ENCODE measurements at places on chromosomes 7 and 10. TPM values are rescaled to one million over a fixed set of nuclear protein-coding genes. Genes with fewer than 3 reads are reported as not detected.

Gene EN2
- 0.13 TPM for total RNA-seq

DNA sequence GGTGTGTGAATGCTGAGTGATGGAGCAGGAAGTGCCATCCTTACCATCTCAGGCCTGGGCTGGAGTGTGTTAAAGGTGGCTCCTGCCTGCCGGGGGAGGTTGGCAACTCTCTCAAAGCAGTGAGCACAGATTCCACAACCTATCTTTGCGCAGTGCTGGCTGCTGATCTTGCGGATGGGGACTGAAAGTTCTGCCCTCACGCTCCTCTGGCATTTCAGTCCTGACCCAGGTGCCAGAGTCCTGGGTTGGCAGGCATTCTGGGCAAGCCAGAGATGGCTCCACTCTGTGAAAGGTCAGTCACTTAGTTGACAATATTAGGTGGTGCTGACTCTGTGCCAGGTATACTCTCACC lies 315.5 kb downstream of the RPS24 start:
- peaks cover 2% of the 10 kb centered on the region for H3K4me1 ChIP-seq
- DNase-seq: peak; percentile 26
- H3K36me3 ChIP-seq: no peaks in the 10 kb centered on the region
- no peaks in the 10 kb centered on the region for H3K27me3 ChIP-seq

DNA sequence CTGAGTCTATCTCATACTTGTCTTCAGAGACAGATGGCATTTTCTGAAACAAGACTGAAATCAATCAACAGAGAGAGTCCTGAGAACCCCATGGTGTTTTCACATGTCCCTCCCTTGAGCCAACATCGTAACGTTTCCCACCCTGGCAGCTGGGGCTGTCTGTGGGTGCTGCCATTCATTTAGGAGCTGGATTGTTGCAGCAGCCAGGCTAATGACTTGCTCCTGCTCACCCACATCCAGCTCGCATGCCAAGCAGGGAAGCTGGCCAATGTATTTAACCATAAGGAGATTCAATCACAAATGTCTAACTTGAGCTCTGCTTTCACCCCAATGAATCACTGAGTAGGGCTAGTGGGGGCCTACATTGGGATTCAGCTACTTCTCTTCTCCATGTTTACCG lies 146.1 kb downstream of the ADRA2A start:
- no peak overlapping the region for H3K27ac ChIP-seq
- no peaks in the 10 kb centered on the region for H3K27me3 ChIP-seq
- no peak for DNase-seq
- H3K4me1 ChIP-seq: no peaks in the 10 kb centered on the region
- no peaks in the 10 kb centered on the region for H3K36me3 ChIP-seq

DNA sequence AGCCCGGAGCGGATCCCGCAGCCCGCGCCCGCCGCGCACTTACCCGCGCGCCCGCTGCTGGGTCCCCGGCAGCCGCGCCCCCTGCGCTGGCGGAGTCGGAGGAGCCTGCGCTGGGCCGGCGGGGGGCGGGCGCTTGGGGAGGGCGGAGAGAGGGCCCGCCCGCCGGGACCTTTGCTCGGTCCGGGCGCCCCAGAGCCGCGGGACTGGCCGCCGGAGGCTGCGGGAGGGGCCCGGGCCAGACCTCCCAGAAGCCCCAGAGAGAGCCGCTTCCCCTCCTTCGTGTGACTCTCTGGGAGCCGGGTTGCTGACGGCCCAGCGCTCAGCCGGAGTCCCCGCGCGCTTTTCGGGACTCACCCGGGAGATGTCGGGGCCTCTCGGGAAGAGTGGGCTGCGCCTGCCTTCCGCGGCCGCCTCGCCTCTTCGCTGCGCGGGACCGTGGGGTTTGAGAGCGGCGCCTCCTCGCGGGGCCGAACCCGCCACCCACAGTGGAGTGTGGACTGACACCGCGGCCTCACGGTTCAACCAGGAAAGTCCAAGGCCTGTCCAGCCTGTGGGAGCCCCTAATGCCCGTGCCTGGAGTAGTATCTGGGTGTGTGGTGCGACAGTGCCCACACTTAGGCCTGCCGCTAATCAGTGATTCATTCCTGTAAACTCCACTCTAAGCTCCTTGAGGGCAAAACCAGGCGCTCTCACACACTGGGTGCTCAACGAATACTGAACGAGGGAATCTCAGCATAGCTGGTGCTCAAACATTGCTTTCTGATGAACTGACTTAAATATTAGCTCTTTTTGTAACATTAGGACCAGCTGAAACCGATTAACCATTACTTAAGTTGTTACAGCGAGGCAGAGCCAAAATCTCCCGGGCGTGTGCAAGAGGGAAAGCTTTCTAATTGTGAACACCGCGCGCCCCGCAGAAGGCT lies at the start of gene GSDME:
Gene GSDME (minus strand): TSS at position 112 of the 923 bp plus-strand sequence. CDS start 7,690 bp downstream, outside the sequence.
- H3K4me1 ChIP-seq: peaks cover 5% of the 10 kb centered on the region
- peak within 1 kb of the TSS; percentile 62 for H3K4me3 ChIP-seq
- peak; percentile 83 for DNase-seq
- no peaks in the 10 kb centered on the region for H3K36me3 ChIP-seq

GRCh38 chr10:29734640-29734961 lies 99.8 kb upstream of the SVIL start:
- H3K27ac ChIP-seq: peak overlapping the region; percentile 94
- H3K27me3 ChIP-seq: no peaks in the 10 kb centered on the region
- H3K4me1 ChIP-seq: peaks cover 8% of the 10 kb centered on the region
- H3K36me3 ChIP-seq: no peaks in the 10 kb centered on the region
- no peak for DNase-seq

DNA sequence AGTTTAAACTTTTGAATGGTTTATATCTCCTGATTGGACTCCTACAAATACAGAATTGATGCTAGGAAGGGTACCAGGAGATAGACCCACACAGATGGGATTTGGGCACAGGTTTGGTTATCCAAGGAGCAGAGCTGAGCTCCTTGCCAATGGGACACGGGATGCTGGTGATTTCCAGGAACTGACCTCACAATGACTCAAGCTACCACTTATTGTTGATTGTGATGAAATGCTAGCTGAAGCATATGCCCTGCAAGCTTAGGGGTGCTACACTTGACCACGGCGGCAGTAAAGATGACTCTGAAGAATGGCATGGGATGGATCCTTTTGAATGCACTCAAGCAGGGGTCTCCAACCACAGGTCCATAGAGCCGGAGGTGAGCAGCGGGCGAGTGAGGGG lies 45.5 kb upstream of the VKORC1L1 start:
- H3K4me3 ChIP-seq: no peak overlapping the region
- H3K4me1 ChIP-seq: no peaks in the 10 kb centered on the region
- no peak overlapping the region for H3K27ac ChIP-seq
- H3K36me3 ChIP-seq: no peaks in the 10 kb centered on the region
- H3K27me3 ChIP-seq: no peaks in the 10 kb centered on the region

GRCh38 chr7:77426521-77427051 lies 10.4 kb upstream of the GSAP start:
- no peaks in the 10 kb centered on the region for H3K36me3 ChIP-seq
- H3K27ac ChIP-seq: no peak overlapping the region
- H3K27me3 ChIP-seq: no peaks in the 10 kb centered on the region
- no peak for DNase-seq
- H3K4me1 ChIP-seq: no peaks in the 10 kb centered on the region
- no peak overlapping the region for H3K4me3 ChIP-seq

Gene OR9A2
- total RNA-seq: not detected

Gene HIP1
- 50.1 TPM for total RNA-seq

DNA sequence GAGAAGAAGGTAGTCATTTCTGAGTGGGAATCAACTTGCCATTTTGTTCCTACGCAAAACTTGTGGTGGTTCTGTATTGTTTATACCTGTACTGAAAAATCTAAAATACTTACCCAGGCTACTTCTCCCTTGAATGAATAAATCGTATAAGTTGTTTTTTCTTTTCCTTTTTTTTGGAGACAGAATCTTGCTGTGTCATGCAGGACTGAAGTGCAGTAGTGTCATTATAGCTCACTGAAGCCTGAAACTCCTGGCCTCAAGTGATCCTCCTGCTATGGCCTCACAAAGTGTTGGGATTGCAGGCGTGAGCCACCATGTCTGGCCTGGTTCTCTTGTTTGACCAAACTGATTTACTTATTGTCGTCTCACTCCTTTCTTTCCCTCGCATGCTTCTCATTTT lies 27.9 kb downstream of the LUC7L2 start:
- peaks cover 17% of the 10 kb centered on the region for H3K36me3 ChIP-seq
- H3K4me1 ChIP-seq: no peaks in the 10 kb centered on the region
- H3K27me3 ChIP-seq: no peaks in the 10 kb centered on the region
- no peak overlapping the region for H3K4me3 ChIP-seq
- no peak for DNase-seq

Measured in kidney (tissue), 22 donors.